GM12892 (cell line): ENCODE measurements at places on chromosomes 16 and 17.

- DNase-seq: no peak
Observed at GRCh38 chr16:62035115-62036092, 834 bp downstream of the CDH8 start.

DNA sequence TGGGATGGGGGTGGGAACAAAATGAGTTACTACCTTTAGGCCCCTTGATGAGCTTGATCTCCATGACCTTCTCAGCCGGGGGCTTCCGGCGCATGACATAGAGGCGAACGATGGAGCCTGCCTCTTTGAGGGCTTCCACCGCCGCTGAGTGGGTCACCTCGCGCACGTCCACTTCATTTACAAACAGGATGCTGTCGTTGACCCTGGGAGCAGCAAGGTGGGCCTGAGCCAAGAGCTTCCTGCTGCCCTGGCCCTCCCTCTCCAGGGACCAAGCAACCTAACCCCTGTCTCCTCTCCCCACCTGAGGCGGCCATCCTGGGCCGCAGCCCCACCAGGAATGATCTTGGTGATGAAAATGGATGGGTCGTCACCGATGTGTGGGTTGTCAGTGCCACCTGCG is 16.2 kb downstream of the DLG4 start:
- DNase-seq: no peak

DNA sequence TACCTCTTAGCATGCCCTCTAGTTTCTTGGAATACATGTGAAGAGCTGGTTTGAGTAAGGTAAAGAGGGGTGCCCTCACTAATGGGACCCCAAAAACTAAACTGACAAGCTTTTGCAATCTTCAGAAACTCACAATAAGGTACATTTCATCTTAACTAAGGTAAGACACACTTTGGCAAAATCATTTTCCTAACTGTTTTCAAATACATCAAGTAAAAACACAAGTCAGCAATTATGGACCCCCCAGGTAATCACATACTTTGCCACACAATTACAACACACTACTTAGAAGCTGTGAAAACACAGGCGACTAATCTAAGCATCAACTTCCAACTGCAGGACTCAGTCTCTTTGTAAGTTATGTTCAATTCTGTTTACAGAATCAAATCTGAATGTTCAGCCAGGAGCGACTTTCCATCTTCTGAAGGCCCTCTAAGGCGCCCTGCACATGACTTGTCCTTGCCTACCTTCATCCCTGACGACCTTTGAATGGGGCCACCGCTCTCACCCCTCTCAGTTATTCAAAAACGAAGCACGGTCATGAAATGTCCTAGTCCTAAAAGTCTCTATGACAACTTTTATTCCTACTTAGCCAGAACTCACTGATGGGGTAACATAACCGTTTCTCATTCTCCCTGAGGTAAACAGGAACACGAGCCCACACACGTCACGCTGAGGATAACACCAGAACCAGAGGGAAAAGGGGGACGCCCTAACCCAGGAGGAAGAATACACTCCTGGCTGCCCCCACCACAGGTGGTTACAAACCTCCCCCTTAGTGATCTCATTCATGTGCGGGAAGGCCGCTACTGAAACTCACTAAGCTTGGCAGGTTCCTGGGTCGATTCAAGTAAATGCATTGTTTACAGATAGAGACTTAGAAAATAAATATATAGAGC is 5.5 kb downstream of the CREBBP start:
- DNase-seq: no peak

GRCh38 chr17:39208893-39209292 is 8.8 kb downstream of the RPL19 start:
- DNase-seq: peak; percentile 68

DNA sequence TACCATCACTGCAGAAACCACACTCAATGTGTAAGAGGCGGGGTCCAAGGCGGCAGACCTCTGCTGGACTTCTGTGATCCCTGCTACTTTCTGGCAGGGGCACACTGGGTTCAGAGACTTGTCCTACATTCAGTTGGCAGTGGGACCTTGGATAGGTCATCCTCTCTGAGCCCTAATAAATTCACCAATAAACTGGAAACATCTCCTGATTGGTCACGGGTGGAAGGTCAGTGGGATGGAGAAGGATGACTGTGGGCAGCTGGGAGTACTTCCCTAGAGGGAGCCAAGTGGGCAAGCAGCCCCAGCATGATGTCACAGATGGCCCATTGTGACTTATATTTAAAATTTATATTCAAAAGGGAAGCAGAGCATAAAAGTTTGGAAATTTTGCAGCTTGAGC is 49.7 kb downstream of the RNF112 start:
- DNase-seq: no peak

DNA sequence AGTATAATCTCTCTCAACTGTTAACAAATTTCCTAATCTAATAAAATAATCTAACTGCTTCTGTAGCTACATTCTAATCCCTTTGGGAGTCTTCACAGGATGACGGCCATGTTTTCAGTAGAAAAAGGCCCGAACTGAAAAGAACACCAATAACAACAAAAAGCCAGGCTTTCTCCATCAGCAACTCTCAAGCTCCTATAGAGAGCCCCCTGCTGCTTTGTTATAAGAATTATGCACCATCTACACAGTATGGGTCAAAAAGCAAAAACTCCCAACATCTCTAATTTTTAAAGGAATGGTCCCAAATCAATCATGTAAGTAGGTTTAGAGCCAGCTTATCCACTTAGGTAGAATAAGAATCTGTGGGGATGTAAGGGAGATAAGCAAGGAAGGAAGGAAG is 163.6 kb upstream of the C17orf78 start:
- no peak for DNase-seq

DNA sequence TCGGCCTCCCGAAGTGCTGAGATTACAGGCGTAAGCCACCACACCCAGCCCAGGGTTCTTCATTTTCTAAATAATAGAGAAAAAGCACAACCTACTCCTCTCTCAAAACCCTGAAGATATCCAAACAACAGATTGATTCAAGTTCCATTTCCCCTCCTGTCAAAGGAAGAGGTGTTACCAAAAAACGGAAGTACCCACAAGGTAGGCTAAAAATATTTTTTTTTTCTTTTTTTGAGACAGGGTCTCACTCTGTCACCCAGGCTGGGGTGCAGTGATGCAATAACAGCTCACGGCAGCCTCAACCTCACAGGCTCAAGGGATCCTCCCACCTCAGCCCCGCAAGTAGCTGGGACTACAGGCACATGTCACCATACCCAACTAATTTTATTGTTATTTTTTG is 18.9 kb downstream of the UTP6 start:
- no peak for DNase-seq

- DNase-seq: no peak
Observed at GRCh38 chr17:78995022-78995760, 14.4 kb downstream of the CANT1 start.

- no peak for DNase-seq
Observed at GRCh38 chr16:55543472-55543871, 23.0 kb upstream of the CAPNS2 start.
